ENCODE measurements at places on chromosomes 2 and 18.

DNA sequence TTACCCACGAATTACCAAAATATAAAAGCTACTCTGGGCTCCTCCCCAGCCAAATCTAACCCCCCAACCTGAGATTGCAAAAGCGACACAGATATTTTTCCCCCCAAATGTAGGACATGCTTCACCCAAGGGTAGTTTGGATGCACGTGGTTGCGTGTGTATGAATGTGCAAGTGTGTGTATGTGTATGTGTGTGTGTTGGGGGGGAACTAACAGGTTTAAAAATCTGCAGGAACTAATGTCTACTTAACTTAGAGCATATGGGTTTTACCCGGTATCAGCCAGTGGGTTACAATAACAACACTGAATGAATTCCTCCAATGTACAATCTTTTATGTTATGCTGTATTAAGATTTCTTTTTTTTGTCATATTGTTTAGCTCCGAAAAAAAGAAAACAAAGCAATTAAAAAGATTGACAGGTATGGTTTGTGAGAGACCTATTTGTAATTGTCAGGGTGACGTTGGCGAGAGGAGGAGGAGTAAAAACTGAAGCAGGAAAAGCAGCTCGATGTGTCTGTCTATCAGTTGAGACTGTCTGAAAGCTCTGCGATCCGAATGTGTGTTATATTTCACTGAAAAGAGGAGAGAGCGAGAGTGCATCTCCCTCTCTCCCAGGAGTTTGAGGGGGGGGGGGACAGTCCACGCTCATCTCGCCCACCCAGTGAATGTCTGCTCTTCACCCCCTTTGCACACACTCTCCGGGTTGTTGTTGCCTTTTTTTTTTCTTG lies at the start of gene TSHZ1:
TSHZ1 (plus strand) TSS at position 524 of the 728 bp plus-strand sequence. CDS start 1,080 bp downstream, outside the sequence.
- peak; percentile 73 for DNase-seq

DNA sequence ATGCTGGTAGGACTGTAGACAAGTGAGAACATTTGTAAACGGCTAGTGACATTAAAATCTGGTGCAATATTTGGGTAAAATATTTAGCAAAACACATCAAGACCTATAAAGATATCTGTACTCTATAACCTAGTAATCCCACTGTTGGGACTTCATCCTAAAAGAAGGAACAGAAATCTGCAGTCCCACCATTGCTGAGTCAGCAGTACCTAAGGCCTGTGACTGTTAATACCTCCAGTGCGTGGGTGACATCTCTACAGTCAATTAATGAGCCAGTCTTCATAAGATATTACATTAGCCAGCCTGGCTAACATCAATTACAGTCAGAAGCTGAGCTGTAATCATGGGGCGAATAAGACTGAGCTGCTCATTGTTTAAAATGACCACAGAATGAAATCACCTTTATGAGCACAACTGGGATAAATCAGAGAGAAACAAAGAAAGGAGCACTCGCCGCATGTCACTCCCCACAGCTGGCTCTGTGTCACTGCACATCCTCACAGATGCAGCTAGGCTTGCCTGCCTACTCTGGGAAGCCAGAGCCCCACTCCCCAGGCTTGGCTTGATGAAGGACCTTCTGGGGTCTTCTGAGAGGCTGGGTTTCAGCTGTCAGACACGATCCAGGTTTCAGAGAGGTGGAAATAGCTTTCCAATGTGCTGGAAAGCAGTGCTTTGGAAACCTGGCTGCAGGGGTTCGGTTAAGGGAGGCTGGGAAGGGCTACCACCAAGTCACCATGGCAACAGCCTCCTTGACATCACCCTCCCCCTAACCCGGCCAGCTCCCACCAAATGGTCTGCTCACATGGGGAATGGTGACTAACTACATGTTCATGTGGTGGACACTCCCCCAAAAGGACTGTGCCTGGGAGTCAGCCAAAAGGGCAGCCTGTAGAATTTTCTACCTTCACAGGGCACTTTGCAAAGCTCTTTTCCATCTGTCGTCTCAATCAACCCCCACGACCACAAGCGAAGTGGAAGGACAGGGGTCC lies 145.0 kb downstream of the ZBTB7C start:
- DNase-seq, result no peak

DNA sequence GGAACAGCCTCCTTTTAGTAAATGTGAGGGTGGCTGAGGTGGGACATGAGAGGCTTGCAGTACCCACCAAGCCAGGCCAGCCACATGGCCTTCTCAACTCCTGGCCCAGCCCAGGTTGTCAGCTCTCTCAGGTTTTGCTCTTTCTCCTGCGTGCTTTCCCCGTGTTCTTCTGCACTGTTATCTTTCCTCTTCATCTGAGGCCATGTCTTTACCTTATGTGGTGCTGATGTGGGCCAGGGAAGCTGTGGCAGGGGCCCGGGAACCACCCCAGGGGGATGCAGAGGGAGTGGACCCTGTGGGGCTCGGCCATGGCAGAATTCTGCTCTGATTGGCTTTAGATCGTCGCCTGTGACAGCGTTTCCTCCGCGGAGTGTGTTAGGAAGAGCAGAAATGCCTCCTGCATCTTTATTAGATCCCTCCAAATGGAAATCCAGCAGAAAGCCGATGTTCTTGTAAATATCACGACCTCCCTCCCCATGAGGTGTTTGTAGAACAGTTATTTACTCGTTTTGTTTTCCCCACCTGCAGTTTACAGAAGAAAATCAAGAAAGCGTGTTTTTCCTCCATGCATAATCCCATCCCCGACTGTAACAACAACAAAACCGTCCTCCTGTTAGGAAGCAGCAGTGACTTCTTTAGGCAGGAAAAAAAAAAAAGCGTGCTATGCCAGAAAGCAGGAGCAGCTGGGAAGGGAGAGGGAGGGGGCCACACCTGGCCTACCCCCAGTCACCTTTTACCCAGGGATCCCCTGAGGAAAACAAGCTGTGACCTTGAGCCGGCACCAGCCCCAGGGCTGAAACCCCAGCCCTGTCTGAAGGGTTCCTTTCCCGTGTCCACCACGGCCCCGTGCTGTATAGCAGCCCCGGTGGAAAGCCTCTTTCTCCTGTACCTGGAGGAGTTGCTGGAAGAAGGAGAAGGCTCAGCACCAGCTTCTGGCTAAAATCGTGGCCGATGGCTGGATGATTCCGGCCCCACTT lies 54.8 kb downstream of the HPCAL1 start:
- no peak for DNase-seq

DNA sequence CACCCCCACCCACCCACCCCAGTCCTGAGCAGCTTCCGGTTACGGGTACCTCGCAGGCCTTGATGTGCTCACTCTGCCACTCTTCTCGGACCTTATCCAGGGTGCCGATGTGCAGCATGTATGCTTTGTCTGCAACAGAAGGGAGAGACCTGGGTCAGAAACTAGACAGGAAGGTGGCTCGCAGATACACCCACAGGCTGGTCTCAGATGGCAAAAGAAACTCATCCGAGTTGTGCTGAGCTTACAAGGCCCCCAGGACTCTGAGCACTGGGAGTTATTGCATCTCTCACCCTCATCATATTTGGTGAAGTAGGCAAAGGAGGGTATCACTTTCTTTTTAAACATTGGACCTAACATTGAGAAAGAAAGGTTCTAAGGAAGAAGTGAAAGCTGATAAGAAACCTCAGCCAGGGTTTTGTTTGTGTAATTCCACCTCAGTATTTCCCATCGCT lies 30.6 kb upstream of the EPG5 start:
- DNase-seq, result no peak

GRCh38 chr18:51196811-51197660 lies 445 bp downstream of the MEX3C start:
- peak; percentile 15 for DNase-seq

DNA sequence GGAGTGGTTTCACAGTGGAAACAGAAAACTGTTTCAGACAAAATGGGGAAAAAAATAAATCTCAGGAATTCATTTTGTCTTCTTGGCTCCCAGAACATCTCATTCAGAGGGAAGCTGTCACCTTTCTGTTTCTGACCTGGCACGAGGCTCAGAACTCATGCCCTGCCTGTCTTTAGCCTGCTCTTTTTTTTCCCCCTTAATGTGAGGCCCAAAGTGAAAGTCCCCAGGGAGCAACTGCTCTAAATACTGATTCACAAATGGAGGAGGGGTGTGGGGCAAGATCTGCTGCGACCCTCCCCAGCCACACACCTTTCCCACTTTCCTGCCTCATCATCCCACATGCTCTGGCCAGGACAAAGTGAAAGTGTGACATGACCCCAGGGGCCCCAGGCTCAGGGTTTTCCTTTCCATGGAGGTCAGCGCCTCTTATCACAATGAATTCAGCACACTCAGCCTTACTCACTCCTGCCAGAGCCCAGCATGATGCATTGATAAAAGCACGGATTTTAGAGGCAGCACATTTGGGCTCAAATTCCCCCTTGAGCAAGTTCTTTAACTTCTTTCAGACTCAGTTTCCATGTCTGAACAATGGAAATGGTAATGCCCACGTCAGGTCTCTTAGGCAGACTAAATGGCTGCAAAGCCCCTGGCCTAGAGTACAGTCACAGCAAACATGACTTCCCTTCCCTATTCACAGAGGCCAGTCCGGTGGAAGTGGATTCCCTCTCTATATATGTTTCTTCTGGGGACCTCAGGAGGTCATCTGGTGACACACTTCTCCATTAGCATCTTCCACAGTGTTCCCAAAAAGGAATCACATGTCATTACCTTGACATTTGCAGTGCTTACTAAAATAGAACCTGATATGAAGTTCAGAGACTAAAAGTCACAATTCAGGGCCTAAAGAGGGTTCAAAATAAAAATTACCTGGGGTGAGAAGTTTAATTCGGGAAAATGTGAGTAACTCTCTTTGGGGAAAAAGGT lies 55.3 kb upstream of the TMEM163 start:
- DNase-seq, result no peak
